Natural killer cell treated with Interleukin-12 subunit alpha and Interleukin-12 subunit beta and Interleukin-15 and Interleukin-18, amount 100 ng/mL, for 72 hours (primary cell): ENCODE measurements at places on chromosomes 11 and 22. TPM values are rescaled to one million over a fixed set of nuclear protein-coding genes. Genes with fewer than 3 reads are reported as not detected.

GRCh38 chr11:128464878-128465450, 122.4 kb downstream of the ETS1 start:
- peak overlapping the region; percentile 96 for H3K27ac ChIP-seq
- H3K27me3 ChIP-seq: no peaks in the 10 kb centered on the region
- H3K4me1 ChIP-seq: peaks cover 96% of the 10 kb centered on the region
- H3K4me3 ChIP-seq: peak overlapping the region; percentile 75

- H3K4me3 ChIP-seq: no peak overlapping the region
- H3K27me3 ChIP-seq: peaks cover 2% of the 10 kb centered on the region
- H3K27ac ChIP-seq: no peak overlapping the region
These were observed 23.7 kb downstream of the FAM227A start for GRCh38 chr22:38632528-38632927.

GRCh38 chr11:76691655-76692054, 21.1 kb upstream of the LRRC32 start:
- H3K27ac ChIP-seq: no peak overlapping the region
- no peak for DNase-seq
- no peak overlapping the region for H3K4me3 ChIP-seq
- H3K36me3 ChIP-seq: no peaks in the 10 kb centered on the region

- H3K4me1 ChIP-seq: no peaks in the 10 kb centered on the region
- no peak for DNase-seq
- no peak overlapping the region for H3K4me3 ChIP-seq
- H3K27ac ChIP-seq: no peak overlapping the region
These were observed 9.5 kb downstream of the GGA1 start for GRCh38 chr22:37618072-37618656.

GRCh38 chr11:134258577-134258976, 5.2 kb downstream of the ACAD8 start:
- no peak overlapping the region for H3K4me3 ChIP-seq
- H3K27ac ChIP-seq: no peak overlapping the region
- no peaks in the 10 kb centered on the region for H3K27me3 ChIP-seq

DNA sequence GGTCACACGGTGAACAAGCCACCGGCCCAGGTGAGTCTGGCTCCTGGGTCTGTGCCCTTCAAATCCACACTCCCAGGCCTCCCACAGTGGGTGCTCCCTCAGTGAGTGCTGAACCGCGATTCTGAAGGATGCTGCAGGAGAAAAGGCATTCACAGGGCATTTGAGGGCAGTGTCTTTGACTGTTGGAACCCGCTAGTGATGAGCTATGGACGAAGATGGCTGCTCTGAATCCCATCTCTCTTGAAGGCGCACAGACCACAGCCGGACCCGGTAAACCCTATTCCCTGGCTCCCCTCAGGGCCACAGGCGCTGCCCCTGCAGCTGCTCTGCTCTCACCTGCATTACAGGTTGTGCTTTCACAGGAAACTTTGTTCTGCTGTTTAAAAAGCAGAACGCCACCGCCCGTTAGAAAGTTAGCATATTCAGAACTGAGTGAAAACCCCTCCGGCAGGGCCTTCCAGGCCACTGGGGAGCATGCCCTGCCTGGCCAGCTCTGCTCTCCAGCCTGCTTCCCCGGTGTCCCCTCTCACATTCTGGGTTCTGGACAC, 3.2 kb downstream of the LRRC32 start:
- no peak for DNase-seq
- no peaks in the 10 kb centered on the region for H3K36me3 ChIP-seq
- peaks cover 17% of the 10 kb centered on the region for H3K27me3 ChIP-seq
- no peak overlapping the region for H3K27ac ChIP-seq

DNA sequence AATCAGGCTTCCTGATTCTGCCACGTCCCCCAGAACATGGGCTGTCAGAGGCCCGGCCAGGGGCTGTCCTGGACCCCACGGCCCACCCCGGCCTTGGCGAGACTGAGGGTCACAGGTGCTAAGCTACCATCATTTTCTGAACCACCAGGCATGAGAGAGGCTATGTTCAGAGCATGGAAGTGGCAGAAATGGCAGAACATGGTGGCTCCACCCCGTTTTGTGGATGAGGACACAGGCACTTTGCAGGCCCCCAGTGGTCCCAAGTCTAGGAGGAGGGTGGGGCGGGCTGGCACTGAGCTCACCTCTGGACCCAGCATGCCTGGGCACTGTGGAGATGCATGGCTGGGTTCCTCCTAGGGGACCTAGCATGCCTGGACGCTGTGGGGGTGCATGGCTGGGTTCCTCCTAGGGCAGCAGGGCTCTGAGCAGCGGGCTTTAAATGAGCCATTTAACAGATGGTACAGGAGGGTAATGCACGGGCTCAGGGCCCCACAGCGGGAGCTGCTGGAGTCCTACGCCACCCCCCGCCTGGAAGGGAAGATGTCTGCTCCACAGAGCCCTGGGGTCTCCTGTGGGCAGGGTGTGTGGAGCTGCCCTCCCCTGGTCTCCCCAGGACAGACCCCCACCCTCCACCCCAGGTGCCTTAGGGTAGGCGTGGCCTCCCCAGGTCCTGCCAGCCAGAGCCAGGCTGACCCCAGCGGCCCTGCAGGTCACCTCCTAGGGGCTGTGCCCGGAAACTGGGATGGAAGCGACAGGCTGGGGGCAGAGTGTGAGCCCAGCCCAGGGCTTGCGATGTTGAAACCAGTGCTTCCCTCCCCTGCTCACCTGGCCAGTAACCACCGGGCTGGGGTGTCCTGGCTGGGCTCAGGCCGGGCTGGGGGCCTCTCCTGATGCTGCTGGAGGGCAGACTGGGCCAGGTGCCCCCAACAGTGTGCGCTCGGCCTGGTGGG, 6.1 kb upstream of the MUC5AC start:
- no peaks in the 10 kb centered on the region for H3K36me3 ChIP-seq
- no peak for DNase-seq
- peaks cover 13% of the 10 kb centered on the region for H3K27me3 ChIP-seq
- H3K4me1 ChIP-seq: no peaks in the 10 kb centered on the region
- no peak overlapping the region for H3K4me3 ChIP-seq
- no peak overlapping the region for H3K27ac ChIP-seq

- H3K4me1 ChIP-seq: no peaks in the 10 kb centered on the region
- DNase-seq: no peak
- peaks cover 12% of the 10 kb centered on the region for H3K27me3 ChIP-seq
- no peak overlapping the region for H3K27ac ChIP-seq
- no peaks in the 10 kb centered on the region for H3K36me3 ChIP-seq
These were observed 131.8 kb downstream of the FEZ1 start for GRCh38 chr11:125364121-125364826.

DNA sequence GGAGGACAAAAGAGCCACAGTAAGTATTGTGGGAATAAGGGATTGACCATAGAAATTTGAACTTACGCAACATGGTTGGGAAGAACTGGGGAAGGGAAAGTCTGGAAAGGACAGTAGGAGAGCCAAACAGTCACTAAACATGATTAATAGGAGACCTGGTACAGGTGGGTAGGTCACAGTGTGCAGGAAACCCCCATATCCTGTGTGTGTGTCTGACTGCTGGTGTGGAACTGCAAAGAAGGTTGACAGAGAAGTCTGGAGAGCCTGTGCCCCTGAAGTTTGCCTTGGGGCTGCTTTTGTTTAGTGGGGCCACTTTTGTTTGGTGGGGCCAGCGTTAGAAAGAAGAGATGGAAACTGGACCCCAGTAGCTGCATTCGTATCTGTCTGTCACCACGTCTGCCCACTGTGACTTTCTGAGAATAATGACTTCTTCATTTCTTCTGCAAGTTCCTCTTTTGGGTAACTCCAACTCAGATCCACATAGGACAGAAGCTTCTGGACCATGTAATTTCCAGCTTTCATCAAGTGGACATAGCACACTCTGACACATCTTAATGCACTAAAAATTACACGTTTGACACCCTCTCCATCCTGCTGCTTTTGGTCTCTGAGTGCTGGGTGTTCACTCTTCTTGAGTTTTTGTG, 126.8 kb upstream of the RAG2 start:
- H3K27me3 ChIP-seq: peaks cover 42% of the 10 kb centered on the region
- no peaks in the 10 kb centered on the region for H3K4me1 ChIP-seq
- no peak overlapping the region for H3K4me3 ChIP-seq
- DNase-seq: no peak
- no peak overlapping the region for H3K27ac ChIP-seq

GRCh38 chr22:41403532-41404318, 22.0 kb downstream of the TEF start:
- no peaks in the 10 kb centered on the region for H3K27me3 ChIP-seq
- no peaks in the 10 kb centered on the region for H3K36me3 ChIP-seq
- H3K4me3 ChIP-seq: no peak overlapping the region
- H3K27ac ChIP-seq: no peak overlapping the region
- peak; percentile 86 for DNase-seq

DNA sequence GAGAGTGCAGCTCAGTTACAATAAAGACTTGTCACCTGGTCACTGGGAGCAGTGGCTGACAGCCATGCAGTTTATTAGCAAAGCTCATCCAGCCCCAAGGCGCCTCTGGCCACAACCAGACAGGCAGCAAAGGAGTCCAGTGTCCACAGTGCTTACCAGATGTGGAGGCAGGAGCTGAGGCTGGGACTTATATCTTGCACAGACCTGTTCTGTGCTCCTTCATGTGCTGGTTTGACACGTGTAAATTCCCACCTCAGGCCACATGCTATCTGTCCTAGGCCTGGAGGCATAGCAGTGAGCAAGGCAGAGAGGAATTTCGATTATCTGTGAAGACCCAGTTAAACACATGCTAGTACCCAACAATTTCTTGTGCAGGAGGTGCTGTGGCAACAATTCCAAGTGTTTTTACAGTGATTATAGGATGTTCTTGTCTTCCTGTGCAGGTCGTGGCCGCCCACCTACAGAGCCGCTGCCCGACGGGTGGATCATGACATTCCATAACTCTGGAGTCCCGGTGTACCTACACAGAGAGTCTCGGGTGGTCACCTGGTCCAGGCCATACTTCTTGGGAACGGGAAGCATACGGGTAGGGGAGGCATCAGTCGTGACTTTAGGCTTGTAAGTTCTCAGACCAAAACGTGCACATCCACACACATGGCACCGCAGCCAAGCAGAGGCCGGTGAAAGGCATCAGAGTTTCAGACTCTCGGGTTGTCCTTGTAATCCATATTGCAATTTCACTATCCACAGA, 9.4 kb downstream of the DGCR8 start:
- H3K27ac ChIP-seq: no peak overlapping the region
- H3K27me3 ChIP-seq: no peaks in the 10 kb centered on the region
- H3K36me3 ChIP-seq: peaks cover 24% of the 10 kb centered on the region
- H3K4me3 ChIP-seq: no peak overlapping the region
- DNase-seq: peak; percentile 16

- H3K4me3 ChIP-seq: peak overlapping the region; percentile 93
- peaks cover 40% of the 10 kb centered on the region for H3K4me1 ChIP-seq
- peak overlapping the region; percentile 99 for H3K27ac ChIP-seq
- H3K27me3 ChIP-seq: no peaks in the 10 kb centered on the region
- no peak for DNase-seq
- peaks cover 63% of the 10 kb centered on the region for H3K36me3 ChIP-seq
These were observed 5.2 kb downstream of the TAF1D start for GRCh38 chr11:93736129-93736528.

DNA sequence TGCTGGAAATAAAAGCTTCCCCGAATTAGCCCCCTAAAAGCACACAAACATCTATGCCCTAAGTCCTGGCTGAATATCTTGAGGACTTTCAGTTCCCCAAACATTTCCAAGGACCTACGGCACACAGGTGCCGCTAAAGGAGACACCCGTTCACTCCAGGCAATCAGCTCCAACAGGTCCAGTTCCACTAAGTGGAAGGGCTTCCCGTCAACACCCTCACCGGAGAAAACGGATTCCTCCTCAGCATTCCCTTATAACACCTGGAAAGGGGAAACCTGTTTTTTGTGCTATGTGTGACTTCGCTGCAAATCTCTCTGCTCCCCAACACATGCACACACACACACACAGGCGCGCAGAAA, 3.9 kb downstream of the TENM4 start:
- no peak for DNase-seq
- peaks cover 7% of the 10 kb centered on the region for H3K36me3 ChIP-seq
- H3K27ac ChIP-seq: no peak overlapping the region

DNA sequence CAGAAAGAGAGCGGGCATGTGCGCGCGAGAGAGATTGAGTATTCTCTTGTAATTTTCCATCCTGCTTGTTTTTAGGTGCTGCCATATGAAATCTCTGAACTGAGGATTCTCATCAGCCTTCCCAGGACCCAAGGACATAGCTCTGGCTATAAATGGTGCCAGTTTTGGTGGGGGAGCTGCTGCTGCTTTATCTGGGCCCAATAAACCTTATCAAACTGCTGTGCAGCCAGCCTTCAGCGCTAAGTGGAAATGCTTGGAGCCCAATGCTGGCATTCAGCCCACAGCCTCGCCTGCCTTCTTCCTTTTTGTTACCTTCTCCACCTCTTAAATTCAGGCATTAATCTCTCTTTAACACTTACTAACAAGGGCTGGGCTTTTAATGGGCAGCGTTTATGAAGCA, 2.4 kb upstream of the ZBTB16 start:
- no peak overlapping the region for H3K27ac ChIP-seq
- no peak overlapping the region for H3K4me3 ChIP-seq
- peaks cover 12% of the 10 kb centered on the region for H3K4me1 ChIP-seq
- no peak for DNase-seq
- H3K27me3 ChIP-seq: peaks cover 2% of the 10 kb centered on the region

DNA sequence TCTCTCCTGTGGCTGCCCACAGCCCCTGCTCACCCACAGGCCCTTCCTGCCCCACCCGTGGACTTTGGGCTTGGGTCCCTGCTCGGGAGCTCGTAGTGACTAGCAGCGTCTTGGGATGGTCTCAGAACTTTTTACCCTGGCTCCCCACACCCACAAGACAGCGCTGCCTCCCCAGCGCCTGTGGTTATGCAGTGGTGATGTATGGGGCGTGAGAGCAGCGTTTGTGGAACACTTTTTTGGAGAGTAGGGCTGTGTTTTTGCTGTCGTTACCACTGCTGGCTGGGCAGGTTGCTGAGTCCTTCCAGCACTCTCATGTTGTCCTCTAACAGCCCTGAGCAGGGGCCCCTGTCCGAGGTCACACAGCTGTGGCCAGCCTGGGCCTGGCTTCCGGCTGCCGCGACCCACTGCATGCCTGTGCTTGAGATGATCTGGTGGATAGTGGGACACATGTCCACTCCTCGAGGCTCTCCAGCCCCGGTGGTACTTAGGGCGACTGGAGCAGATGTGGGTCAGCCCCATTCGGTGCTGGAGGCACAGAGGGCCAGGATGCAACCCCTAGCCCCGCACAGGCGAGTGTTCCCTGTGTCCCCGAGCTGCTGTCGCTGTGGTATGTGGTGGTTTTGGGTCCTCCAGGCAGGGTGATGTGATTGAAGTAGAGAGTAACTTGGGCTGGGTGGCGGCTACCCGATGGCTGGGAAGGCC, 7.1 kb upstream of the GRAMD4 start:
- DNase-seq: no peak
- H3K4me1 ChIP-seq: peaks cover 22% of the 10 kb centered on the region
- H3K27ac ChIP-seq: peak overlapping the region; percentile 90
- peak overlapping the region; percentile 89 for H3K4me3 ChIP-seq

TRIM51 gene
- total RNA-seq: 2.2 TPM

SCO2 gene
- total RNA-seq: 18.5 TPM

HBG1 gene
- total RNA-seq: not detected

OVCH2 gene
- total RNA-seq: not detected

ALDH3B2 gene
- not detected for total RNA-seq

OSM gene
- 38.7 TPM for total RNA-seq

MRGPRF gene
- not detected for total RNA-seq

DNHD1 gene
- 22.4 TPM for total RNA-seq
